ENCODE measurements at places on chromosomes 2 and 18.

DNA sequence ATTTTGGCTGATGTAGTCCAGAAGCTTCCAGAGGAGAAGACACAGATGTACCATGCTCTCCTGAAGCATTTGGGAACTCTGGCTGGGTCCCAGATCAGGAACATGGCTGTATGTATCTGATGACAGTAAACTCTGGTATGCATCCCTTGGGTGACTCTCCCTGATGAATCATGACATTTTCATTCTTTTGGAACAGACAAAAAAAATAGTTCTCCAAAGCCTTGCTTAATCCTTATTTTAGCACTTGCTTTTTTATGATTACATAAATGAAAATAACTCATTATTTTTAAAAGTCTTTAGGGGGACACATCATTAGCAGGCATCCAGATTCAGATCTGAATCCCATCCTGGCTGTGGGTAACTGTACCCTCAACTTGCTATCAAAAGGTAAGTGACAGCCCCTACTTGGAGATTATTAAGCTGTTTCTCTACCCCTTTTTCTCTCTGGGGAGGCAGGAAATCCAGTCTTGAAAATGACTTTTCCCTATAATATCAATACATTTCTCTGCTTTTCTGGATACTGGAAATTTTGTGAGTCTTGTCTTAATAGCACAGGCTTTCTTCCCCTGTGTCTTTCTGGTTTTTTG, 23.3 kb downstream of the AOX1 start:
- no peak for DNase-seq

- DNase-seq: no peak
Observed at GRCh38 chr2:150873396-150873772, 385.9 kb upstream of the RND3 start.

DNA sequence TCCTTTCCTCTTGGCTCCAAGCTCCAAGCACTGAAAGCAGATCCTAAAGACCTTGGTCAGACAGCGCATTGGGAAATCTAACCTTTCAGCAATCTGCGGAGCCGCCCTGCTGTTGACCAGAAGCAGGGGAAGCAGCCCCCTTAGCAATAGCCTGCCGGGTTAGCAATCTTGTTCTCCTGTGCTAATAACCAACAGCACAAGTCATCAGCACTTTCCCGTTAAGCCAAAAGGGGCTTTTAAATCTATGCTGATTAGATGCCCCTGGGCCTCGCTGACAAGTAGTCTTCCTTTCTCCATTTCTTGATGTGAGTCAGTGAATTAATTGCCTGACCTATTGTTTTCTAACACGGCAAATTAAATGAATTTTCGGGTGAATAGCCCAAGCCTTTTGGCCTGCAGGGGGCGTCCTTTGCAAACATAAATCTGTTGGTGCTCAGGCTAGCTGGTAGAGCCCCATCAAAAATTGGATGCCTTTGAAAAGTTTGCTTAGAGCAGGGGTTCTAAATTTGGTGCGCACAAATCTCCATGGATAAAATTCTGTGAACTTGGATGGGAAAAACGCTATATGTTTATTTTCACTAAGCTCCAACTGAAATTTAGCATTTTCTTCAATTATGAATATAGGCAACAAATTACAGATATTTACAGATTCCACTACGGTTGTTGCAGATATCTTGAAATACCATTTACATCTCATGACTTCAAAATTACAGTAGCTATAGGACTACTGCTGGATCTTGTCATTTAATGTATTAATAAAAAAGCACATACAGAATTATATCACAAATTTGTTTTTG, 24.6 kb downstream of the MAIP1 start:
- peak; percentile 79 for DNase-seq

- DNase-seq: no peak
Observed at GRCh38 chr2:165535471-165535870, 66.0 kb downstream of the CSRNP3 start.

DNA sequence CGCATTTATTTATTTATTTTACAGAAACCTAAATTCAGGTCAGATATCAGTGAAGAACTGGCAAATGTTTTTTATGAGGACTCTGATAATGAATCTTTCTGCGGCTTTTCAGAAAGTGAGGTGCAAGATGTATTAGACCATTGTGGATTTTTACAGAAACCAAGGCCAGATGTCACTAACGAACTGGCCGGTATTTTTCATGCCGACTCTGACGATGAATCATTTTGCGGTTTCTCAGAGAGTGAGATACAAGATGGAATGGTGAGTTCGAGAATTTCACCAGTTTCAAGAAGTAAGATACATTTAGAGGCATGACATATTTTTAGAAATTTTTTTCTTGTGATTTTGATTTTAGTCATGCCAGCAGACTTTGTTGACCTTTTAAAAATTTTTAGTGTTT, 4.6 kb downstream of the CDCA7 start:
- DNase-seq: no peak

- DNase-seq: no peak
Observed at GRCh38 chr2:20541651-20542050, 94.8 kb downstream of the RHOB start.

DNA sequence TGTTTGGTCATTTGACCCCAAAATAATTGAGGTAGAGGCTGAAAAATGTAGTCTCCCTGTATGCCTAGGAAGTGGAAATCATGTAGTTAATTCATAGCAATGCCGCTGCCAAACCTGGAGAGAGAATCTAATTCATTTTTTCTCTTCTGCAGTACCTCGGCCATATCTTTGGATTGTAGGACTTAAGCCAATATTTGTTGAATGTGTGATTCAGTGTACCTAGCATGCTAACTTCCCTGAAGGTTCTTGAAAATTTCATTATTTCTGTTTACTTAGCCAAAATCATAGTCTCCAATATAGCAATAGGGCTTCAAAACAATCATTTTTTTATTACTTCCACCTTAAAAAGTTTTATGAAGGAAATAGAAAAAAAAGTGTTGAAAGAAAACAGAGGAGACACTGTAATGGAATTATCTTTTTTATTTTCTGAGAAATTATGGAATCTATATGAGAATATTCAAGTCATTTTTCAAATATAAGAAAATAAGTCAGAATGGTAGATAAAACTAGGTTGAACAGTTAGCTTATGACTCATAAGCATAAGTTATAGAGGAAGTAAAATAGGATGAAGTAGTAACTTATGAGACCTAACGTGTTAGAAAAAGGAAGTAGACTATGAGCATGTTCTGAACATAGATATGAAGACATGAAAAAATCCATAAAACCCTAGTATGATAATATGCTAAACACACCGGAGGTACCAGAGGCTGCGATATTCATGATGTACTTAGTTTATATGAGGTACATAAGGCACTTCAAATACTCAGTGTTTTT, 35.2 kb upstream of the CDH19 start:
- no peak for DNase-seq

DNA sequence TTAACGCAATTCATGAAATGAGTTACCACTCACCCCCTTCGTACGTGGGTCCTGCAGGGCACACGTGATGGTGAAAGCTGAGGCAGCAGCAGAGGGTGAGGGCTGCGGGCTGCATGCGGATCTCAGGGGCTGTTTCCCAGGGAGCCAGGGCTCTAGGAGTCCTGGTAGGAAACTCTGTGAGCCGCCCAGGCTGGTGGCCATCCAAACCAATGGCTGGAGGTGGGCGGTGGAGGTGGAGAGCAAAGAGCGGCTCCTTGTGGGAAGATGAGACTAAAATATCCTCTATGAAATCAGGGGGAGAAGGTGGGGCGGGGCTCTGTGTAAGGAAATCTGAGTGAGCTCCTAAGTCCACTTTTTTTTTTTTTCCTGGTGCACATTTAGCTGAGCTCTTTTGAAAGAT, 120.1 kb upstream of the SLC1A4 start:
- DNase-seq: no peak

- no peak for DNase-seq
Observed at GRCh38 chr2:184566716-184567115, 31.6 kb upstream of the ZNF804A start.

- DNase-seq: no peak
Observed at GRCh38 chr2:232085164-232085563, 123.7 kb downstream of the DIS3L2 start.

DNA sequence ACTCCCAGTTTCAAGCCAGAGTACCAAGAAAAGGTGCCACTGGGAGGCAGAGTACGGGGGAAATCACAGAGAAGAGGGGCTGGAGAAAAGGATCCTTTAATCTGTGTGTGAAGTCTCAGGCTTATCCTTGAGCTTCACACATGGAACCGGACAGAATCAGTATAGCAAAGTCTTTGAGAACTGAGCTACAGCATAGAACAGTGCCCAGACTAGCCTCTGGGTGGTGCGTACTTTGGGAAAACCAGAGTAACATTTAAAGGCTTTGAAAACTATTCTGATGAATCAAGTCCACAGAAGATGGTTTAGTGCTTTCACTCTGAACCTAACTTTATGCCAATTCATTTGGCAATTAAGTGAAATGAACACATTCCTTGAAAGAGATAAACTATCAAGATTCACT, 83.1 kb downstream of the BABAM2 start:
- no peak for DNase-seq

DNA sequence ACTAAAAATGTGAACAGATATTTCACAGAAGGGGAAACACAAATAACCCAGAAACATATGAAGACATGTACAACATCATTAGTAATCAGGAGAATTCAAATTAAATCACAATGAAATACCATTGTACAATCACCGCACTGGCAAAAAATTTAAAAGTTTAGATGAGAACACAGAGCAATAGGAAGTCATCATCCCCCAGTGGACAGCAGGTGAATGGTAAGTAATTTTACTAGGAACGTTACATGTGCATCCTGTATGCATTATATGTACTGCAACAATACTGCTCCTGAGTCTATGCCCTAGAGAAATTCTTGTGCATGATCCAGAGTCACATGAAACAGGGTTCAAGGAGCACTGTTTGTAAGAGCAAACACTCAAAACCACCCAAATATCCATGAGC, 713.8 kb downstream of the NRXN1 start:
- no peak for DNase-seq

- DNase-seq: no peak
Observed at GRCh38 chr2:101596333-101596732, 101.2 kb upstream of the MAP4K4 start.

- DNase-seq: peak; percentile 80
Observed at GRCh38 chr2:11155381-11156035, at the start of gene SLC66A3. Gene SLC66A3, plus strand, starts transcription at chr2:11155467. Its CDS starts 80 bp downstream, at chr2:11155547.

- DNase-seq: no peak
Observed at GRCh38 chr2:226130192-226130591, 669.4 kb downstream of the IRS1 start.

Data from T-cell (primary cell).